ENCODE measurements at places on chromosomes 12 and 14.

- peak; percentile 44 for DNase-seq
Measured at GRCh38 chr12:7431993-7432685, 11.8 kb downstream of the CD163L1 start.

- DNase-seq: no peak
Measured at GRCh38 chr12:98401427-98401826, 114.0 kb upstream of the TMPO start.

DNA sequence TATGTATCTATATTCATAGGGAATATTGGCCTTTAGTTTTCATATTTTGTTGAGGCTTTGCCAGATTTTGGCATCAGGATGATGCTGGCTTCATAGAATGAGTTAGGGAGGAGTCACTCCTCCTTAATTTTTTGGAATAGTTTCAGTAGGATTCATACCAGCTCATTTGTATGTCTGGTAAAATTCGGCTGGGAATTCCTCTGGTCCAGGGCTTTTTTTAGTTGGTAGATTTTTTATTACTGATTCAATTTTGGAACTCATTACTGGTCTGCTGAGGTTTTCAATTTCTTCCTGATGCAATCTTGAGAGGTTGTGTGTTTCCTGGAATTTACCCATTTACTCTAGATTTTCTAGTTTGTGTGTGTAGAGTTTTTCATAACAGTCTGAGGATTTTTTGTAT is 175.2 kb downstream of the EPS8 start:
- peak; percentile 29 for DNase-seq

- DNase-seq: peak; percentile 75
Measured at GRCh38 chr12:57772429-57773322, at the start of gene EEF1AKMT3. Gene EEF1AKMT3, plus strand, starts transcription at chr12:57772614. Its CDS starts 111 bp downstream, at chr12:57772725.

DNA sequence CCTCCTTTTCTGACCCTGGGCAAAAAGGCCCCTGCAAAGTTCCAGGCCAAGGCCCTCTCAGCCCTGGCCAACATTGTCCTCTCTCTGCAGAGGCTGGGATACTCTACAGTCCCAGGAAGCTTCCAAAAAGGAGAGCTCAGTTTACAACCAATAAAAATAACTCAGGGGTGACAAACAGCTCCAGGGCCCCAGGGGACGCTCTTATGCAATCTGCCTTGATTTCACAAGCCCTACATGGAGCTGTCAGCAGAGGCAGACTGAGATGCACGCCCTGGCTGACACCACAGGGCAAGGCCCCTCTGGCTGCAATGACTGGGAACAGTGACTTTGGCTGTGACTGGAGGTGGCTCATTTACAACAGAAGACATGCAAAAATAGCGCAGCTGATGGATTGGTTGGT is 129.0 kb upstream of the MED13L start:
- DNase-seq: peak; percentile 94

DNA sequence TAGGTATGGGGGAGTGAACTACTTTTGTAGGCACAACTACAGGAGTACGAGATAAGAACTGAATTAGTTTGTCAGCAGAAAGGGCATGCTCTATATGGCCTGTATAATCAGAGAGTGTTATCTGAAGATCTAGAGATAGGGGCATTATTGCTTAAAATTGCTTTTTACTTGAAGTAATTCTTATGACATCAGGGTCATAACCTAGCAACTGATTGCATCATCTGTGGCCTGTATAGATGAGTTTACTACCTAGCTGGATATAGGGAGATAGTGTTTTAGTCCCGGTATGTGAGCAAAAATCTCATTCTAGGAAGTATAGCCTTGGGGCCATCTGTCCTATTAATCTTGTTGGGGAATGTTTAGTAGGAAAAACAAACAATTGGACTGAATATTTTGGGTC is 142.7 kb downstream of the TMEM117 start:
- DNase-seq: no peak

- DNase-seq: no peak
Measured at GRCh38 chr14:93267149-93267711, 60.2 kb downstream of the UBR7 start.

DNA sequence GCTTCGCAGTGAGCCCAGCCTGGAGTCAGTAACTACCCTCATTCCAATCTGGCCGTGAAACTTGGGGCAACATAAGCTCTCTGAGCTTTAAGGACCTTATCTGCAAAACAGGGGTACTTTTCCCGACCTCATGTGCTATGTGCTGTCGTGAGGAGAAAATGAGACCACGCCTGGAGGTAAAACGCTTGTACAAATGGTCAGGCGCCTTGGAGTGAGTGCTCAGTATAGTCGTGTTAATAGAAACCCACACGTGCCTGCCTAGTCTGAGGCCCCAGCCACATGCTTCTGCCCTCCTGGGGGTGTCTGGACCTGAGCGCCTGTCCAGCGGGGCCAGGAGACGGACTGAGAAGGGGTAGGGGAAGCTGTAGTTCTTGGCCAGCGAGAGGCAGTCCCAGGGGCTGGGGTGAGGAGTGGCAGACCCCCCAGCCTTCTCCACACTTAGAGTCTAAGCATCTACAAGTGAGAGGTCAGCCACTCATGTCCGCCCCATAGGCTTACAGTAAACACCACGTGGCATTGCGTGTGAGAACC is 4.9 kb downstream of the AQP5 start:
- DNase-seq: no peak

DNA sequence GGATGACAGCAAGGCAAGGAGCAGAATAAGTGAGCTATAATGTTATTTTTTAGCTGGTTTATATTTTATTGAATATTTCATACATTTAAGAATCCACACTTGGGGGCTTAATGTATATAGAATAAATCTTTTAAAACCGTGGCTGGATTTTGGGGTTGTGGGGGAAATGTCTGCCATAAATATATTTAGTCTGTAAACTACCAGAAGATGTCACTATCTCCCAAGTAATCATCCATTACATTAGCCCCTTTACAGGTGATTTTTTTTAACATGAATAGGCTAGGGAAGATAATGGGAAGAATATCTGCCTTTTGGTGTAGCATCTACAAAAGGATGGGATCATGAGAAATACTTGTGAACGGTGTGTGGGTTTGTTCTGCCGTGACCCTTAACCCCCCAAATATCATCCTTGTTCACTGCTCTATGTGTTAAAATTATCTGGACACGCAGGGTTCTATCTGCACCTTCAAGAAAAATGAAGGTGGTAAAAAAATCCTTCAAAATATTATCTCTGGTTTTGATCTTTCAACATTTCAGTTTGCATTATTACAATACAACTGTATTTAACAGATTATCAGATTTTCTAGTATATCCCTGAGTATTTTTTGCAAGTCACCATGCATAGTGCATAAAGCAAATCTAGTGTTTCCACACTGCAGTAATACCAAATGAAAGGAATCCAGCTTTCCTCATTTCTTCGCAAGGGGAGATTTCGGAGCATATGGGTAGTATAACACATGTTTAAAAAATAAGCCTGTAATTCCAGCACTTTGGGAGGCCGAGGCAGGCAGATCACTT is 8.0 kb upstream of the SLC17A8 start:
- peak; percentile 28 for DNase-seq

- DNase-seq: peak; percentile 6
Measured at GRCh38 chr14:91755570-91756295, 23.8 kb upstream of the CATSPERB start.

- no peak for DNase-seq
Measured at GRCh38 chr12:6763380-6763779, 2.8 kb upstream of the PTMS start.

DNA sequence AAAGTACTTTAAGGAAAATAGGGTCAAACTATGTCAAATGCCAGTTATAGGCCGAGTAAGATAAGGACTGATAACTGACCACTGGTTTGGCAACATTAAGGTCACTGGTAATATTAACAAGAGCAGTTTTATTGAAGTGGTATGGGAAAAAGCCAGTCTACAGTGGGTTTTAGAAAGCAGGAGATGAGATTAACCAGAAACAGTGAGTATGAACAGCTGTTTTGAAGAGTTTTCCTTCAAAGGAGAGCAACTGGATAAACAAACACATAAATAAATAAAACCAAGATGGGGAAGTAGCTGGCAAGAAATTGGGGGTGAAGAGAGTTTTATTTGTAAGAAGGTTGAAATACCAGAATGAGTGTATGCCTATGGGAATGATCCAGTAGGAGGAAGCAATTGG is 30.3 kb downstream of the KITLG start:
- no peak for DNase-seq

DNA sequence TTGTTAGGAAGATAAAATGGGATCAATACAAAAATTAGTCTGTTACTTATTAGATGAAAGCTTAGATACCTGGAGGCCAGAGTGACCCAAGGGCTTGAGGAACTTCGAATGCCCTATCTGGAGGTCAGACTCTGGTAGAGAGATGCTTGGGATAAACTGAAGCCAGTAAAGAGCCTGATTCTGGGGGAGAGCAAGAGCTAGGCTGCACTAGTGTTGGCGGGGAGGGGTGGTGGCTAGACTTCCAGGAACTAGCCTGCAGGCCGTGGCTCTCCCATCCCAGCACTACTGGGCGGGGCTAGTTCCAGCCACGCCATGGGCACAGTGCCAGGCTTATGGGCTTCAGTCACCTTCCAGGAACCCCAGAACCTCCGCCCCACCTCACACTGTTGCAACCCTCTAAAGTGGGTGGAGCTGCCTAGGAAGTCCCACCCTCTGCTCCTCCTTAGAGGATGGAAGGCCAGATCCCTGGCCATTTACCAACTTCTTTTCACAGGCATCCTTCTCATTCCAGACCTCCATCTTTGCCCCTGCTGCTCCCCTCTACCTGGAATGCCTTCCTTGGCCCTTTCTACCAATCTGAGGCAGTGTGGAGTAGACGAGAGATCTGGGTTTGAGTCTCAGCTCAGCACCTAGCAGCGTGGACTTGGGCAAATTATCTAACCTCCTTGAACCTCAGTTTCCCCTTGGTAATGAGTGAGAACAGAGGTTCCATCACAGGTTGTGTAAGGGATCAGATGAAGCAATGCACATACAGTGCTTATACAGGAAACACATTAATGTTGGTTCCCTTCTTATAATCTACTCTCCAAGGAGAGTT is 6.3 kb upstream of the NFE2 start:
- DNase-seq: peak; percentile 56

DNA sequence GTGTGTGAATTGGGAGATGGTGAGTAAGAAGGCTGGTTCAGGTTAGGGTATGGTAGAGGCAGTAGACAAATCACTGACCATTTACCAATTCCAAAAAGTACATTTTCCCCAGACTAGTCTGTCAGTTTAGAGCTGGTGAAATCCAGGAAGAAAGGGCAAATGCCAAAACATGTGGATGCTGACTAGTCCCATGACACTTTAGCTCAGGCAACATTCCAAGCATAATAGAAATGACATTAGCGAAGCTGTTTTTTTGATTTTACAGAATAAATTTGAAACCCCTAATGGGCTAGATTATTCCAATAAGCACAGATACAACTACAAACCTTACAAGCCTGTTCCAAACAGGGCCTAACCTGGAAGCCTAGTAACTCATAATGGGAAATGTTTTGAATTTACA is 884.2 kb downstream of the FLRT2 start:
- DNase-seq: no peak

DNA sequence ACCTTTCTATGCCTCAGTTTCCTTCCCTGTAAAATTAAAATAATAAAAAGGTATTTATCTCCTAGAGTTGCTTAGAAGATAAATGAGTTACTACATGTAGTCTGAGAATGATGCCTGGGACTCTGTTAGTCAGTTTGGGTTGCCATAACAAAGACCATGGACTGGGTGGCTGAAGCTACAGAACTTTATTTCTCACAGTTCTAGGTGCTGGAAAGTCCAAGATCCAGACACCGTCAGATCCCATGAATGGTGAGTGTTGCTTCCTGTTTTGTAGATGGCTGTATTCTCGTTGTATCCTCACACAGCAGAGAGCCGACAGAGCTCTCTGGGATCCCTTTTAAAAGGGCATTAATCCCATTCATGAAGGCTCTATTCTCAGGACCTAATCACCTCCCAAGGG is 64.0 kb upstream of the LTA4H start:
- DNase-seq: no peak

GRCh38 chr12:22533155-22533554 is 11.2 kb downstream of the C2CD5 start:
- DNase-seq: no peak

DNA sequence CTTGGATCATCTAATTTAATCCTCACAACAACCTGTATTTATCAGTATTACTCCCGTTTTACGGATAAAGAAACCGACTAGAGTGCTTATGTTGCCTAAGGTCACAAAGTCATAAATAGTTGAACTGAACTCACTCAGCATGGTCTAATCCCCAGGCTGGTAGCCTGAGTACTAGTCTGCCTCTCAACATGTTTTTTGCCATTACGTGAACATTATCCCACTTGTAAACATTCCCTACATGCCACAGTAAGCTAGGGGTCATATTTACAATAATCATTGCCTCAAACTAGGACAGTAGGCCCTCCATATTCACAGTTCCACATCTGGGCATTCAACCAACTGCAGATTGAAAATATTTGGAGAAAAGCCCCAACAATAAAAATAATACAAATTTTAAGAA is 12.1 kb downstream of the SNRPF start:
- DNase-seq: no peak

DNA sequence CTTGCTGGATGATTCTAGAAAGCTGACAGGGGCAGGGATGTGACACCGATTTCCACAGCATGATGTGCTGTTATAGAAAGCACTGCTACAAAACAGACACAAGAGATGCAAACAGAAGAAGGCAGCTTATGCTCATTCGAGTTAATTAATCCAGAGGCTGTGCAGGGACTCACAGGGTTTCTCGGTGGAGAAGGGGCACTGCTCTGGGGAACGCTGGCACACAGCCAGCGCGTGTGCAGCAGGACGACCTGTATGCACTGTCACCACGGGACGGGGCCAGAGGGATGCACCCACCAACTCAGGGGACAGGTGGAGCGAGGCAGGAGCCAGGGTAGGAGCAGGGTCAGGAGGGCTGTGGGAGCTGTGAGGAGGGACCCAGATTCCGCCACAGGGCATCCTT is 143.5 kb downstream of the RIMBP2 start:
- DNase-seq: no peak

DNA sequence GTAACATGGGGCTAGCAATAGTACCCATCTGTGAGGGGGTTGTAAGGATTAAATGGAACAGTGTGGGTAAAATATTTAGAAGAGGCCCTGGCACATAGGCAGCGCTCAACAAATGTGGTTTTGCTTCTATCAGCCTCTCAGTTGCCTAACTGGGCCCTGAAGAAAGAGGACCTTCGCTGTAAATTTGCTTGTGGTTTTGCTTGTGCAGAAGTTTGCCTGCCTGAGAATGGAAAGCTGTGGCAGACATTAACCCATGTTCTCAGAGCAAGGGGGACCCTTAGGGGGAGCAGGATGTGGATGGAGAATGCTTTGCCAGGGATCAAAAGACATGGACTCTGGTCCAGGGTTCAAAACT is 160.1 kb downstream of the BRMS1L start:
- DNase-seq: no peak

DNA sequence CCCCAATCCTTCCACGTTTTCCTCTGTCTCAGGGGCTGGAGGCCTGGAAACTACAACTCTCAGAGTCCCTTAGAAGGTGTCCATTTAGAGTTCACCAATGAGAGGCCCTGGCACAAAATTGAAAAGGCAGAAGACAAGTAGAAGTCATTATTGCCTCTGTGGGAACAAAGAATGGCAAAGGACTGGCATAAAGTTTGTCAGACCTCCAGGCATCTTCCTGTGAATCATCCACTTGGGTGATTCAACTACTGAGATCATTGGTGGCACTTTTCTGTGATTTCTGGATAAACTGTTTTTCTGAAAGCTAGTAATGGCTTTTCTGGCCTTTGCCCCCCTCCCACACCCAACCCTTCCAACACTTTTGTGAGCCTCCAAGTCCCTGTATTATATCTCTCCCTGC is 42.6 kb upstream of the C12orf42 start:
- DNase-seq: peak; percentile 6
